Renal cortical epithelial cell (primary cell): ENCODE measurements at places on chromosomes 7 and 10. TPM values are rescaled to one million over a fixed set of nuclear protein-coding genes. Genes with fewer than 3 reads are reported as not detected.
A peak's percentile ranks its signal among the peaks of the same experiment; 100 is the strongest.

GRCh38 chr10:100710151-100710871, 35.1 kb upstream of the PAX2 start:
- peak; percentile 39 for DNase-seq

DNA sequence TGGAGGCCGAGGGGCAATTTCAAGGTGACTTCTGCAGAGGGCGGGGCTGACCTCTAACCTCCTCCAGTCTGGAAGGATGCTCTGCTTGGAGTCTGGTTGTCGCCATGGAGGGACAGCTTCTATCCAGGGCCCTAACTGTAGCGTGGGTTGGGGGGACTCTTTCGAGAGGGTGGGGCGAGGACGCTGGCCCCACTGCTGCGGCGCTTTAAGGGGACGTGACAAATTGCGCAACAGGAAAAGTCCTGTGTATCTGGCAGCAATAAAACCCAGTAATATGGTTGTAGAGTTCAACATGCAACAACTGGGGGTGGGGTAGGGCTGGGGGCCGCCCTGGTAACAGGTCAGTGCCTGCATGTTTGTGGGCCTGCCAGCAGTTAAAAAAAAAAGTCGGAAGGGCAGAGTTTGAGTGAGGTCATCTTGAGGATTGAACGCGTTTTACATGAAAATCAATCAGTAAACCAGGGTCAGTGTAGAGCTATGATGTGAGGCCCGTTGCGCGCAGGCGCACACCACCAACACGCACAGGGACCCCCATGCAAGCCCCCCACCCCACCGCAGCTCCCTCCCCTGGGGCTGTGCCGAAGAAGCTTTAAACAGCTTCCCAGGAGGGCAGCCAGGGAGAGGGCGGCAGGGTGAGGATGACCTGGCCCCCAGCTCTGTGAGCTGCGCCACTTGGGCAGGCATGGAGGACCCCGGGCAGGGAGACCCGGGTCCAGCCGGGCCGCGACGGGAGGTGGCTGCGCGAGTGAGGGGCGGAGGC, 4.3 kb downstream of the SHH start:
- peak; percentile 86 for DNase-seq

The MYOF gene
- 268 and 607 TPM in 2 replicates for total RNA-seq

- peak; percentile 67 for DNase-seq
Measured at GRCh38 chr10:102322914-102323313, 72.6 kb upstream of the NFKB2 start.

The TACC2 gene
- 10.1 and 11.2 TPM in 2 replicates for total RNA-seq

GRCh38 chr7:27424749-27425148, 182.1 kb downstream of the EVX1 start:
- no peak for DNase-seq

GRCh38 chr7:132471515-132471914, 104.8 kb downstream of the PLXNA4 start:
- DNase-seq: no peak

DNA sequence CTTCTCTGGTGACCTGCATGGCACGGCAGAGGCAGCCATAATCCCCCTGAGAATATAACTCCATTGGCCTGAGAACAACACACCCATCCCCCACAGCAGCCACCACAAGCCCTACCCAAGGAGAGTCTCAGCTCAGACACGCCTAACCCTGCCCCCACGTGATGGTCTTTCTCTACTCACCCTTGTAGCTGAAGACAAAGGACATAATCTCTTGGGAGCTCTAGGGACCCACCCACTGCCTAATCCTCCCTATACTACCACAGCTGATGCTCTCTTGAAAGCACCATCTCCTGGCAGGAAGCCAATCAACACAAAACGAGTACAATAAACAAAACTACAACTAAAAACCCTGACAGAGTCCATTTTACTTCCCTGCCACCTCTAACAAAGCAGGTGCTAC, 30.7 kb upstream of the HPSE2 start:
- DNase-seq: no peak

DNA sequence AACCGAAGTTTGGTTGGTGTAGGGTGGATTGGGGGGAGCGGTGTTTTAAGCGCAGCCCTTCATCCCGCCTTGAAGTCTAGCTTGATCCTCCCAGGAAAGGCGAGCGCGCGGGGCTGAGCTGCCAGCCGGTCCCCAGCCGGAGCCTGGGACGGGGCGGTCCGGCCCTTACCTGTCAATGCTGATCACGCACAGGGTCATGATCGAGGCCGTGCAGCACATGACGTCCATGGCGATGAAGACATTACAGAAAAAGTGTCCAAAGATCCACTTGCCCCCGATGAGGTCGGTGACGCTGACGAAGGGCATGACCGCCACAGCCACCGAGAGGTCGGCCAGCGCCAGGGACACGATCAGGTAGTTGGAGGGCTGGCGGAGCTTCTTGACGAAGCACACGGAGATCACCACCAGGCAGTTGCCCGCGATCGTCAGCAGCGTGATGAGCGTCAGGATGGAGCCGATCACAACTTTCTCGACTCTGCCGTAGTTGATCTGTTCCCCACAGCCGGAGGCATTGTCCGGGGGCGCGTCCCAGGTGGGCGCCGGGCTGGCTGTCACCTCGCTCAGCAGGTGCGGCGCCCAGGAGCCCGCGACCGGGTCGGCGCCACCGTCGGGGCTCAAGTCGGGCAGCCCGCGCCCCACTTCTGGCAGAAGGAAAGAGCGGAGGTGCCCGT, 740 bp downstream of the HTR7 start:
- no peak for DNase-seq

DNA sequence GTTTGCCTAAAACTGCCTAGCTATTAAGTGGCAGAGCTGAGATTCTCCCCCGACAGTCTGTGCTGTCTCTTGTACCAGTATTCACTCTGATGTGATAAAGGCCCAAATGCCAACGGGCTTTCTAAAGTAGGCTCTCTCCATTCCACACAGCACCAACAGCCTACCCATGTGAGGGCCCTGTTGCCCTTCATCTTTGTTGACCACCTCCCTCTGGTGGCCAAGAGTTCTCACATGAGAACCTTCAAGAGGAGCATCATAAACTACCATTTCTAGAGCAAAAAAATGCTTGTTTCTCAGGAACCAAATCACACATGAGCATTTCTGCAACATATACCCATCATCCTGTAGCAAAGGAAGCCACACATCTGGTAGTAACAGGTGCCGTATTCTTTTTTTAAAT, 185.8 kb downstream of the GRM8 start:
- peak; percentile 15 for DNase-seq

DNA sequence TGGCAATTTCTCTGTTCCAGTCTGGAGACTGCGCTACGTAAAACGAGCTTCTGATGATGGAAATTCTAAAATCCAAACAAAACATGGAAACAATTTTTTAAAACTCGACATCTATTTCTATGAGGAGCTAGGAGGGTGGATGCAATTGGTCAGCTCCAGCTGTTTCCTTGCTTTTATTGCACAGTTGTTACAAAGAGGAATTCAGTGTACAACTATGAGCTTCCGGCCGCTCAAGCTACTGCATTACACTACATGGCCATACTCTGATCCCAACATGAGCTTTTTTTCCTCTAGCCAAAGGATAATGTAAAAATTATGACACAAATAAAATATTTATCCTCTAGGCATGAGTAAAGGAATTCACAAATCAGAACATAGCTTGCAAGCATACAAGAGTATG, 403.1 kb upstream of the C7orf33 start:
- no peak for DNase-seq

The H2BK1 gene
- not detected in 2 replicates for total RNA-seq

The ADARB2 gene
- 0.10 TPM in 1 of 2 replicates, not detected in the other for total RNA-seq
